ENCODE measurements at places on chromosomes 2 and 18.

DNA sequence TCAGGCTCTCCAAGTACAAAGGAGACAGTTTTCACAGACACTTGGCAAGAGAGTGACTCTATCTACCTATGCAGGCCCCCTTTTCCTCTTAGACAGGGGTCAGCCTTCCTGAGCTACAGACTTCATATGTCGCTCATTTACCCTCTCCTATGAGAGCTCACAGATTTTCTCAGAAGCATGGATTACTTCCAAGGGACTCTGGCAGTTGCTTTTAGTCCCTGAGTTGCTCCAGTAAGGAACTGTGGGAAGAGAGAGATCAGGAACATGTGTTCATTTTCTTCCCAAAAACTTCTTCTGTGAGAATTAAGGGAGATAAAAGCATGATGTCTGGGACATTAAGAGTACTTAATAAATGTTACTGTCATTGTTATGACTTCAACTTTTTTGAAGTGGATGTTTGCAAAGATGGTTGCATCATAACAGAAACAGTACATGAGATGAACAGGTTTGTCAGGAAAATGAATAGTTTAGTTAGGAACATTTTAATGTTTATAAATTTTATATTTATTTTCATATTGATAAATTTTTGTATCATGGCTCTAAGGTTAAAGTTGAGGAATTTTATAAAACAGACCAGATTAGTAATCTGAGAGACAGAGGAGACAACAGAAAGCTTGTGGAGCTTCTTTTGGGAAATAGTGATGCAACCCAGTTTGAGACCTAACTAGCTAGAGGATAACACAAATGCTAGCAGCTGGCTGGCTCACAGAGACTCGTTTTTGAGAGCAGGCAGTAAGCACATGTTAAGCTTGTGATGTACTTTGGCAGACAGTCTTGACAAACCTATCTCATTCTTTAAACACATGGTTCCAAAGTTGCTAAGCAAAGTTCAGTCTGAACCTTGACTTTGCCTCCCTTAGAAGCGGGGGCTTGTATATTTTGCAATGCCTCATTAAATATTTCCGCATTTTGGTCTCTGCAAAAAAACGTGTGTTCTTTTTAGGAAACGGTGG lies 21.7 kb upstream of the UGP2 start:
- no peak for DNase-seq

DNA sequence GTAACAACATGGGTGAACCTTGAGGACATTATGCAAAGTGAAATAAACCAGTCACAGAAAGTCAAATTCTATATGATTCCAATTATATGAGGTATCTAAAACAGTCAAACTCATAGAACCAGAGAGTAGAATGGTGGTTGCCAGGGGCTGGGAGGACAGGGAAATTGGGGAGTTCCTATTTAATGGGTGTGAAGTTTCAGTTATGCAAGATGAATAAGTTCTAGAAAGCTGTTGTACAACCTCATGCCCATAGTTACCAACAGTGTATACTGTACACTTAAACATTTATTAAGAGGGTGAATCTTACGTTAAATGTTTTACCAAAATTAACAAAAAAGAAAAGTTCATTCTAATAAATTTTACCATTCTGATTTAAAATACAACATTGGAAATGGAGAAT lies 92.7 kb upstream of the WDSUB1 start:
- DNase-seq = no peak

- no peak for DNase-seq
Measured at GRCh38 chr2:169361706-169362117, 622 bp downstream of the LRP2 start.

DNA sequence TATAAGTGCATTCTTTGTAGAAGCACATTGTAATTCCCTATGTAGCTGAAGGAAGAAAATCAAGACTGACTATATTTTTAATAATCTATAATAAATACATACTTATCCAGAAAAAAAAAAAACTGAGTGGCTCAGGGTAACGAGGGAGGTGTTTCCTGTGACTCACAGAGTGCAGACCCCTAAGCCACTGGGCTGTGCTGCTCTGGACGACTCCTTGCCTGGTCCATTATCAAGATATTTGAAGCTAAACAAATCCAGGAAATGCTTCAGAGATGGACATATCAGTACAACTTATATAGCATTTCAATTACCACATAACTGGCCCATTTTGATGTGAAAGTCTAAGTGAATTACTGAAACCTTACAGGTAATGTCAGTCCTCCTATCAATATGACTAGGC lies 80.6 kb downstream of the PIGN start:
- no peak for DNase-seq

DNA sequence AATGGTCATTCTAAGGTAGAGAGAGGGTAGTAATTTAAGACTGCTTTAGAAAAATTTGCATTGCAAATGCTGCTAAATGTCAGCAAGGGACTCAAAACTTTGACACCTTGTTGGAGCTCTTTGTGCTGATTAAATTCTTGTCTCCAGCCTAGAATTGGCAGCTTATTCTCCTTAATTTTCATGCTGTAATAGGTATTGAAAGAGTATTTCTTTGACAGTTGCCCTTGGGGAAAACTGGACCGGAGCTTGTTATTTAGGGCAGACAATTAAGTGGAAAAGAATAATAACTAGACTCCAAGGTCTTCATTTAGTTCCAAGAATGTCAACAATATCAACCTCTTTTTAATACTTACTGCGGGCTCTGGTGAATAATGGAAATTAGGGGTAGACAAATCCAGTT lies 264.0 kb downstream of the TPGS2 start:
- no peak for DNase-seq

- DNase-seq = no peak
Measured at GRCh38 chr18:48673456-48673852, 134.6 kb downstream of the CTIF start.

DNA sequence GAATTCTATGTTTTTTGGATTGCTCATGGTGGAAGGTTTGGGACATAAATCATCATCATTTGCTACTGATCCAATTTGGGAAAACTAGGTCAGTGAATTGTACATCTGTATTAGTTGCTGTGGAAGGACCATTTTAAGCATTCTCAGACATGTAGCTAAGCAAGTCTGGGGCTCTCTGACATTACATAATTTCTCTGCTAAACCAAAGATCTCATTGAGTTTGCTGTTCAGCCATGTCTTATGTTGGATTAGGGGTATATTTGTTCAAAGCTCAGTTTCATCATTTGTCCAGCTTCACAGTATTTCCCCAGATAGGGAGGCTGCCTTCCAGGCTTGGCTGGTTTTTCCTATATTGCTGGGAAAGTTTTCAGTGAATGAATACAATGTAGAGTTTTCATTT lies 399.7 kb downstream of the MTX2 start:
- DNase-seq = no peak

DNA sequence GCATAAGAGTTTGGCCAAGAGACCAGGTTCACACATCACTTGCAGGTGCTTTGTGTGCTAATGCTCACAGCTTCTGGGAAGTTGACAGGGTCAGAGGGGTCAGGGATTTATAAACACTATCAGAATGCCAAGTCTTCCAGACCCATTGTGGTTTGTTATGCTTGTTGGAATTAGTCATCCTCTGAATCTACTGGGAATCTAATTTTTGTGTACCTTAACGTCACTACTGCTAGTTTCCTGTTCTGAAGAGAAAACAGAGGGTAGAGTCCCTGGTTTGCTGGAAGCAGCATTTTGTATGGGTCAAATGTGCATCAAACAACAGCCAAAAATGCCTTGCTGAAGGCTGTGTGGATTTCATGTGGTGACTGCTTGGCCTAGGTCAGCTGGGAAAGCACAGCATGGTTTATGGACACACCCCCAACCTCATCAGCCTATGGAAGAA lies 33.3 kb downstream of the ANTXR1 start:
- DNase-seq = no peak

DNA sequence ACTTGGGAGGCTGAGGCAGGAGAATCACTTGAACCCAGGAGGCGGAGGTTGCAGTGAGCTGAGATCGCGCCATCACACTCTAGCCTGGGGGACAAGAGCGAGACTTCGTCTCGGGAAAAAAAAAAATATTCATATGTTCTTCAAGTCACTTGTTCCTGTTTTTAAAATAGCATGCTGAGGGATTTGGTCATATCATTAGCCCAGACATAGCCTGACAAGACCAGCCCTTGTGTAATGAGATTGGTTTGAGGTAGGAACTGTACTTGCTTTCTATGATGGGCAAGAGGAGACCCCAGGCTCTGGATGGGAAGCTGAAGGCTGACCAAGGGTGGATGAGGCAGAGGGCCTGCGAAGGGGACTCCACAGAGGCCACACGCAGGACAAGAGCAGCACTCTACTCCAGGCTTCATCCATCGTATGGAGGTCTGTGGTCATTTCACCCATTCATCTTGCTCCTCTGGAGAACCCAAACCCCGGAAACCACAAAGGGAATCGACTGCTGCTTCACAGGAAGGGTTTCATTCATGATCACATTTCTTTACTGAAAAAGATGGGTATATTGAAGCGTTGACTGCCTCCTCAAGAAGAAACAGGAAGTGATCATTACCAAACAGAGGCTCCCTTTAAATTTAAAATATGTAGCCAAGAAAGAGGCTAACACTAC lies 87.1 kb upstream of the ZNF397 start:
- DNase-seq = no peak

DNA sequence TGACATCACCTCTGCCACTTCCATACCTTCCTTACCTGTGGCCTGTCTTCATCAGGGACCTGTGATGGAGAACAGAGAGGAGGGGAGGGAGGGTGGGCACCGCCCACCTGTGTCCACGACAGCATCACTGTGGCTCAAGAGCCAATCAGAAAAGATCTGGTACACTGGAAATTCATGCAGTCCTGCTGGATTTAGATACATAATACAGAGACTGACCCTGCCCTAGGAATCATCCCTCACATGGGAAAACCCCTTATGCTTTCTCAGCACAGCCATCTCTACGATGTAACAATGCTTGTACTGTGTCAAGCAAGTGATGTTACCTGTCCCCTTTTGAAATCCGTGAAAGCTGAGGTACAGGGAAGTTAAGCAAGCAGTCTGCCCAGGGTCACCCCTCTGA lies 145.6 kb upstream of the EPAS1 start:
- no peak for DNase-seq

DNA sequence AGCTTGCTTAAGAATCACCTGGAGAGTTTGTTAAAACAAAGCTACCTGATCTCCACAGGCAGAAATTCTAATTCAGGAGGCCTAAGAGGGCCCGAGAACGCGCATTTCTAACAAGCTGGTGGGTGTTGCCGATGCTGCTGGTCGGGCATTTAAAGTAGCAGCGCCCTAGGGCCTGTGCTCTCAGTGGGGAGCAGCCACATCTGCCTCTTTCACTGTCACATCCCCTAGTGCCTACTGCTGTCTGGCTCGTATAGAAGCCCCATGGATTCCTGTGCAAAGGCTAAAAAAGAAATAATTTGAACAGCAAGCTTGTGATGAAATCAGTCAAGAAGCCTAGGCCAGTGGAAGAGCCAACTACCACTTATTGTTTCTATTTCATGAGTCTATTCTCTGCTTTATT lies 126.7 kb upstream of the SMIM21 start:
- DNase-seq = no peak

DNA sequence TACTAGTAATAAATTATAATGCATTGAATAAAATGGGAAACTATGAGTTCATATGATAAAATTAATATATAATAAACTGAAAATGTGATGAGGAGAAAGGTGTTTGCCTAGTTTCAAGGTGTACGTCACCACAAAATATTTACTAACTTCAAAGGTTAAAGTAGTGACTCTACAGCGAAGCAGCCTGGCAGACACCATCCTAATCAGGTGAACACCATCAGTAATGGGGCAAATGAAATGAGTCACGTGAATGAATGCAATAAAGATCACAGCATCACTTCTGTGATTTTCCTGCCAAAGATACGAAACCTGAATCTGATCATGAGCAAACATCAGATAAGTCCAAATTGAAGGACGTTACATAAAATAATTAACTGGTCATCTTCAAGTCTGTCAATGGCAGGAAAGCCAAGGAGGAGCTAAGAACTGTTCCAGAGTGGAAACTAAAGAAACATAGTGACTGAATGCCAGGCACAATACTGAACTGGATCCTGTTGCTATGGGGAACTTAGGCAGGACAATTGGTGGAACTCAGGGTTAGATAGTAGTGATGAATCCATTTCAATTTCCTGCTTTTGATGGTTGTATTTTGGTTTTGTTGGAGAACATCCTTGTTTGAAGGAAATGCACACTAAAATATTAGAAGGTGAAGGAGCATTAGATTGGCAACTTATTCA lies 12.1 kb upstream of the NOSTRIN start:
- DNase-seq = no peak

GRCh38 chr2:28074137-28074536 lies 183.6 kb downstream of the BABAM2 start:
- DNase-seq = no peak

- DNase-seq = no peak
Measured at GRCh38 chr2:132860220-132860619, 190.2 kb upstream of the LYPD1 start.

DNA sequence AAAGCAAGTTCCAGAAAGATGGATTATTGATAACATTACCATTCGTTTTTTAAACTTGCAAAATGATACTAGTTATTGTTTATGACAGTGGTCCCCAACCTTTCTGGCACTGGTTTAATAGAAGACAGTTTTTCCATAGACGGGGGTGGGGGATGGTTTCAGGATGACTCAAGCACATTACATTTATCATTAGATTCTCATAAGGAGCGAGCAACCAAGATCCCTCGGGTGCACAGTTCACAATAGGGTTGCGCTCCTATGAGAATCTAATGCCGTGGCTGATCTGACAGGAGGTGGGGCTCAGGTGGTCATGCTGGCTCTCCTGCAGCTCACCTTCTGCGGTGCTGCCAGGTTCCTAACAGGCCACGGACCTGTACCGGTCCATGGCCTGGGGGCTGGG lies 86.2 kb downstream of the BCL2 start:
- no peak for DNase-seq

GRCh38 chr18:75240433-75240832 lies 29.8 kb downstream of the TSHZ1 start:
- DNase-seq = no peak

- no peak for DNase-seq
Measured at GRCh38 chr2:239131521-239131920, 269.3 kb downstream of the HDAC4 start.

DNA sequence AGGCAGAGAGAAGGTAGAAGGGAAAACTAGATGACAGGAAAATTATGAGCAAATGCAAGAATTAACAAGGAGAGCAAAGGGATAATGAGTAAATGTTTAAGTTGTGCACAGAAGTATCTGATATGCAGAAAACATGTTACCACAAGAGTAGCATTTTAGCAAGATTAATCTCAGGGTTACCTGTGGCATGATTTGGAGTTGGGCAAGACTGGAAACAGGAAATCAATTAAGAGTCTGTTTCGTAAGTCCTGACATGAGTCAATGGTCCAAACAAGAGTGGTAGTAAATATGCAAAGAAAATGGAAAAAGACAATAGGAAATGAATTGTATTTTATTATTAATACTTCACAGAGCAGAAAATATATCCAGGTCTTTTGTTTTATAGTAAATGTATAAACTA lies 17.3 kb upstream of the MTX2 start:
- no peak for DNase-seq

DNA sequence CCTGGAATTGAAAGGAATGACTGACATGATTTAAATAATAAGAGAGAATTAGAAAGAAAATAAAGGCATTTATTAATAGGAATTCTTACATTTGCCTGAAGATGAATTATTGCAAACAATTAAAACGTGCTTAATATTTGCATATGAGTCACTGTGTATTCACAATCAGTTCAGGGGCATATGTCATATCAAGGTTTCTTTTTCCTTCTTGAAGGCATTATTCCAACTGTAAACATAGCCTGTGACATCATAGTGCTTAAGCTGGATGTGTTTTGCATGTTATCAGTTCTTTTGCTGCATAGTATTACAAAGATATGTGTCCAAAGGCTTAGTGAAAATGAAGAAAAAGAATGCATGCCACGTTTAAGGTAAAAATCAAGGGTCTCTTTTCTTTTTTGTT lies 80.8 kb downstream of the MEIS1 start:
- DNase-seq = no peak

GRCh38 chr2:212945526-212945925 lies 205.9 kb downstream of the IKZF2 start:
- no peak for DNase-seq

Measured in NCI-H748 treated with DMSO at 0.1 percent for 48 hours (cell line).